Activated T-helper 17 cell treated with anti-CD3 and anti-CD28 coated beads, Interleukin-2, amount 50 U/mL, for 72 hours (primary cell): ENCODE measurements at places on chromosomes 2 and 18.
A peak's percentile ranks its signal among the peaks of the same experiment; 100 is the strongest.

DNA sequence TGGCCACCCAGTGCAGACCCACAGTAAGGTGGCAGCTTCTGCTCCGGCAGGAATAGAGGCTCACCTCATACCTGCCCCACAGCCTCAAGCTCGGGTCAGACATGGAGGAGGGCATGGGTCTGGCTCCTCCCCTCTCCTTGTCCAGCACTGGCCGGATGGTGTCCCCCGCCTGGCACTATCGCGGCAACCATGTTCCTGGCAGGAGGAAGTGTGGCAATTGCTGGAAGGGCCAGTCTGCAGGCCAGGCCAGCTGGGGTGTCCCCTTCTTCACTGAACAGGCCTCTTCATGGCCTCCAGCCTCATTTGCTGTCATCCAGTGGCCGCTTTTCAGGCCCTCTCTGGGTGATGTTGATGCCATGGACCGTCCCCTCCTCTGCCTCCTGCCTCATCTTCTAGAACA lies 41.4 kb upstream of the SMAD7 start:
- no peaks in the 10 kb centered on the region for H3K36me3 ChIP-seq
- H3K4me3 ChIP-seq = no peak overlapping the region
- no peaks in the 10 kb centered on the region for H3K4me1 ChIP-seq
- no peak overlapping the region for H3K27ac ChIP-seq
- H3K27me3 ChIP-seq = no peaks in the 10 kb centered on the region
- ATAC-seq = no peak

GRCh38 chr2:224831530-224831929 lies 115.4 kb upstream of the CCDC195 start:
- ATAC-seq = no peak
- H3K27me3 ChIP-seq = no peaks in the 10 kb centered on the region
- no peak overlapping the region for H3K4me3 ChIP-seq
- H3K4me1 ChIP-seq = peaks cover 3% of the 10 kb centered on the region

GRCh38 chr2:206887745-206888144 lies 51.6 kb upstream of the CPO start:
- no peak overlapping the region for H3K4me3 ChIP-seq
- H3K27ac ChIP-seq = no peak overlapping the region
- no peaks in the 10 kb centered on the region for H3K4me1 ChIP-seq
- ATAC-seq = no peak

DNA sequence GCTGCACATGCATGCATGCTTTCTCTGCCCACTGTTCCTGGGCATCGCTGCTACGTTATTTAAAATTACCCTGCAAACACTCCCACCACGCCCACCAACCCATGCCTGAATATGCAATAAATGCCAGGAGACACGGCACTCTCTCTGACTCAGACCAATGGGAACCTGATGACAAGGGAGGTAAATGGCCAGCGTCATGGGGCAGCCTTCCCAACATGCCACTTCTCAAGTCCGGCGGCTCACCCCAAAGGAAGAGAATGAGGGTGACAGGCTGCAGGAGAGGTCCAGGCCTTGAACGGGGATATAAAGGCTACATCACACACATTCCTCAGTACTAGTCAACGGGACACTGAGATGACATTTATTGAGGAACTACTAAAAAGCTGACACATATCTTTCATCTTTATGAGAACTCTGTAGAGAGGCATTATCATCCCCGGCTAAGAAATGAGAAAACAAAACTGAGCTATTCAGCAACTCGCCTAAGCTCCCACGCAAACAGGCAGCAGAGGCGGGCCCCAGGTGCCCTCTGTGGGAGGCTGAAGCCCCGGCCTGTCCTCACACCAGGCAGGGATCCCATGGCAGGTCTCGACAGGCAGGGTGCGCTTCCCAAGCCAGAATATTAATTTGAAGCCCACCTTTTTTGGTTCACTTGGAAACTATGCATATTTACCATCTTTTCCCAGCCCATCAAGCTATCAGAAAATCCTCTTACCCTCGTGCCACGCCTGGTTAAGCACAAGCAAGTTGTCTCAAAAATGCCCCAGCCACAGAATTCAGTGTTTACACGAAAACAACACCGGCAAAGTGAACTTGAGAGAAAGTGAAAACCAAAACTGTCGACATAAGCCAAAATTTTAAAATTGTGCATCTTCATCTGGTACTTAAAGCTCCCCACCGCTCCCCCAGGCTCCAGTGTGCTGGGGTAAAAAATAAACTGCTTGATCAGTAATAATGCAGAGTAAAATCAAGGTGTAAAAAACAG lies 166.3 kb downstream of the HDAC4 start:
- ATAC-seq = peak; percentile 86
- H3K27ac ChIP-seq = peak overlapping the region; percentile 40
- H3K27me3 ChIP-seq = no peaks in the 10 kb centered on the region
- H3K36me3 ChIP-seq = peaks cover 17% of the 10 kb centered on the region

GRCh38 chr2:235679471-235679870 lies 185.6 kb downstream of the AGAP1 start:
- H3K4me1 ChIP-seq = peaks cover 5% of the 10 kb centered on the region
- H3K4me3 ChIP-seq = no peak overlapping the region
- no peak overlapping the region for H3K27ac ChIP-seq

DNA sequence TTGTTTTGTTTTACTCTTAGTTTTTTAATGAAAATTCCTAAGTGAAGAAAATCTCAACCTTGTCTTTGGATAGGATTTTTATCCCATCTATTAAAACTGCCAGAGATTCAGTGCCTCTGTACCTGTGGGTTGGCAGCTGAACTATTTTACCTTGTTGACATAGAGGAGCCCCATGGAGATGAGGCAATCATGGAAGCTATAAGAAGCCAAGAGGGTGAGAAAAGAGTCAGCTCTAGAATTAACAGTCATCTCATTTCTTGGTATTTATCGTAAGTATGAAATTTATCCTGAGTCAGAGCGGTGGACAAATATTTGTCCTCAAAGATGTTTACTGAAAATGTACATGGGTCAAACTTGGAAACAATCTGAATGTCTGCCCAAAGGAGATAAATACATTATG lies 35.8 kb upstream of the PGAP1 start:
- H3K36me3 ChIP-seq = no peaks in the 10 kb centered on the region
- H3K4me3 ChIP-seq = peak overlapping the region; percentile 52
- peaks cover 32% of the 10 kb centered on the region for H3K4me1 ChIP-seq
- peak; percentile 78 for ATAC-seq

DNA sequence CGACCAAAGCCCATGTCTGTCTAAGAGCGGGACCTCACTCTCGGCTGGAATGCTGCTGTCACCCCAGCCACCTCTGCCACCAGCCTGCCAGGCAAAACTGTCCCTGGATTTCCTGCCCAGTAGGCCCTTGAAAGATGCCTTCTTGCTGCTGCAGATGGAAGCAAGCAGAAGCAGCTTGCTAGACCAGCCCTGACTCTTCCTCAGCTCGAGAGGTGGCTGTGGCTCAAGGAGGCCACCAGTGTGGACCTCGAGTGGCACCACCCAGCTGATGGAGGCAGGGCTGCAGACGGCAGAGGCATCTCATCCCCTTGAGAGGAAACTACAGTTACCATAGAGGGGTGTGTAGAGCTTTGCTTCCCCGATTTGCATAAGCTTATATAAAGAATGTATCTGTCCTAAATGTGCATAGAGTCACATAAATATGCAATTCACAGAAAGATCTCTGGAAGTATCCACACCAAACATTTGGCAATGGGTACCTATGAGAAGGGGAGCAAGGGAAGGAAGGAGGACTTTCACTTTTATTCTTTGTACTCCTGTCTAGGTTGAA lies 20.6 kb downstream of the ADCY3 start:
- H3K4me3 ChIP-seq = no peak overlapping the region
- no peaks in the 10 kb centered on the region for H3K27me3 ChIP-seq
- peaks cover 60% of the 10 kb centered on the region for H3K36me3 ChIP-seq
- no peak overlapping the region for H3K27ac ChIP-seq
- H3K4me1 ChIP-seq = peaks cover 3% of the 10 kb centered on the region

DNA sequence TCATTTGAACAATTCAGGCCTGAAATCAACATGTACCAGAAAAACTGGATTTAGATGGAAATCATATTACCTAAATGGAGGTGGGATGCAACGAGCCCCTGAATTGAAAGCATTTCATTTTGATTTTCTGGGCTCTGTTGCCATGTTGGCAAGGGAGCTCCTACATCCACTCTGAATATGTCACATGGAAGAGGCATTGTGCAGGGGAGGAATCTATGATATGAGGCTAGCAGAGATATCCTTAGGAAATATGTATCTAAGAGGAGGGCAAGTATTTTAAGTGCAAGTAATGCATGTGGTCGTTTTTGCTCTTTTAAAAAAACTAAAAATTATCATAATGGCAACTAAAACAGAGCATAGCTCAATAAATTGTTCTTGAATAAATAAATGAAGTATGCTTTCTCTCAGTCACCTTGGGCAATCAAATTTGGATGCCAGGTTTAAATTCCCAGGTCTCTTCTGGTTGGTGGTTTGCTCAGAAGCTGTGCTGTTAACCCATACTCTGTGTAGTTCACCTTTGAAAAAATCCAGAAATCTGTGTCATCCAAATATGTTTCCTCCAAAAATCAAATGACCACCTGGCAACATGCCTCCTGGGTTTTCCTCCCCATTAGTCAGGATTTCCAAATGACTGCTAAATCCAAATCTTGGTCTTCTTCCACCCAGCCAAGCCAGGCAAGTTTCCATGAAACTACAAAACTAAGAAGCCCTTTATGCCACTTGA lies 6.5 kb upstream of the LGALSL start:
- no peak overlapping the region for H3K4me3 ChIP-seq
- no peak for ATAC-seq
- peaks cover 20% of the 10 kb centered on the region for H3K27me3 ChIP-seq
- H3K36me3 ChIP-seq = no peaks in the 10 kb centered on the region
- H3K4me1 ChIP-seq = peaks cover 5% of the 10 kb centered on the region

DNA sequence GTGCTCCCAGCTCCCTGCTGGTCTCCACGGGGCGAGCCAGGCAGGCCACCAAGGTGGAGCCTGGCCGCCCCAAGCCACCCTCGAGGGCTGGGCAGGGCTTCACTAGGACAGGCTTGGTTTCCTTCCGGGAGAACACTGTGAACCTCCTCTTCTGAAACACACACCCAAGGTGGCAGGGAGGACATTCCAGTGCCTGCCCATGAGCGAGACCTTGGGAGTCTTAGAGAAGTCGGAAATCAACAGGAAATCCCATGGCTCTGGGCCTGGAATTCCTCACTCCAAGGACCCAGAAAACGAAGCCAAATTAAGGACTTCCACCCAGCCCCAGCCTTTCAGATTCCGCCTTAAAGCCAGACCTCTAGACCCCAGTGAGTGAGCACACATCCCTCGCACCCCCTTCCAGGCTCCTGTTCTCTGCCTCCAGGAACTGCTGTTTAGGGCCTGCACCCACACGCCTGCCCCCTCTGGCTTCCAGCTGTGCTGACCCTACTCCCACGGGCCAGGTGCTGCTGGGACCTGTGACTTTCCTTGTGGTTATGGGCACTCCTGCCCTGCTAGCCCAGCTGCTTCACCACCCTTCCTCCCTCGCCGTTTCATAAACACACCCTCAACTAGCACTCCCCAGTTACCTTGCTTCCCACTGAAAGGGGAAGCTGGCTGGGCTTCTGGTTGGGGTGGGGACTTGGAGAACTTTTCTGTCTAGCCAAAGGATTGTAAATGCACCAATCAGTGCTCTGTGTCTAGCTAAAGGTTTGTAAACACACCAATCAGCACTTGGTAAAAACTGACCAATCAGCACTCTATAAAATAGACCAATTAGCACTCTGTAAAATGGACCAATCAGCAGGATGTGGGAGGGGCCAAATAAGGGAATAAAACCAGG lies 13.7 kb downstream of the GPR17 start:
- no peak overlapping the region for H3K4me3 ChIP-seq
- H3K4me1 ChIP-seq = no peaks in the 10 kb centered on the region
- ATAC-seq = no peak
- H3K36me3 ChIP-seq = no peaks in the 10 kb centered on the region

DNA sequence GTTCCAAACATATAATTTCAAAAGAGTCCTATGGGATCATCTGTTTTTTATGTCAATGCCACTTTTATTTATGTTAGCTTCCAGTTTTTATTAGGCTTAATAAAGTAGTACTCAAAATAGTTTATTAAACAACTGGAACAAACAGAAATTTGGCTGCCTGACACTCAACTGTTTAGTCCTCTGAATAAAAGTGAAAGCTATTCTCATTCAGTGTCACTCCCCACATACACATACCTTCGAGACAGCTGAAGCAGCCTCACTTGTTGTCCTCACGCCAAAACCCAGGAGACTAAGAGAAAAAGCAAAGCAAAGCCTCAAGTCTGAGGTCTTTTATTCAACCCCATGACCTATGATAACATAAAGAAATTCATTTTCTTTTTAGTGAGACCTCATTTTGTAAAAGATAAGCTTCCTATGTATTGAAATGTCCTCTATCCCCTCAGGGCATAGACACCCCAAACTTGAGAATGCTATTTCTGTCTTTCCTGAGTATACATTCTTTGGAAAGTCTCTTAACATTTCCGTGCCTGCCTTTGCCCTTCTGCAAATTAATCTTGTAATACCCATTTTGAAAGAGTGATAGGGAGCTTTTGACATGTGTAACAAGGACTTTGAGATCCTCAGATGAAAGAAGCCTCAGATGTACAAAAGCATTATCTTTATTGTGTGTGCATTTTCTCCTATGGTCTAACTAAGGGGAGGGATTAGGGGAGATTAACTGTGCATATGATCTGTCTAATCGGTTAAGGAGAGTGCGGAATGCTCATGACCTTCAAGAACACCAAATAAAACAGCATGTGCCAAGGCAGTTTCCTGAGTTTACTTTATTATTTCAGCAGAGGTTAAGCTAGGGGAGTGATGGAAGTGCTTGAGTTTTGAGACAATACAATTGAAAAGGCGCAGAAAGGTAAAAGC lies 1523.7 kb upstream of the PIK3C3 start:
- no peaks in the 10 kb centered on the region for H3K36me3 ChIP-seq
- no peak overlapping the region for H3K4me3 ChIP-seq
- H3K4me1 ChIP-seq = no peaks in the 10 kb centered on the region
- no peaks in the 10 kb centered on the region for H3K27me3 ChIP-seq

DNA sequence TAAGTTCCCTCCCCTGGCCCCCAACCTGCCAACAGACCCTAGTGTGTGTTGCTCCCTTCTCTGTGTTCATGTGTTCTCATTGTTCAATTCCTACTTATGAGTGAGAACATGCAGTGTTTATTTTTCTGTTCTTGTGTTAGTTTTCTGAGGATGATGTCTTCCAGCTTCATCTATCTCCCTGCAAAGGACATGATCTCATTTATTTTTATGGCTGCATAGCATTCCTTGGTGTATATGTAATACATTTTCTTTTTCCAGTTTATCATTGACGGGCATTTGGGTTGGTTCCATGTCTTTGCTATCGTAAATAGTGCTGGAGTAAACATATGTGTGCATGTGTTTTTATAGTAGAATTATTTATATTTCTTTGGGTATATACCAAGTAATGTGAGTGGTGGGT lies 602.2 kb downstream of the DSC3 start:
- H3K4me1 ChIP-seq = no peaks in the 10 kb centered on the region
- no peak for ATAC-seq
- no peak overlapping the region for H3K4me3 ChIP-seq
- no peaks in the 10 kb centered on the region for H3K27me3 ChIP-seq
- H3K36me3 ChIP-seq = no peaks in the 10 kb centered on the region

- H3K36me3 ChIP-seq = no peaks in the 10 kb centered on the region
- H3K4me1 ChIP-seq = no peaks in the 10 kb centered on the region
- no peak overlapping the region for H3K4me3 ChIP-seq
- H3K27ac ChIP-seq = no peak overlapping the region
- no peak for ATAC-seq
Observed at GRCh38 chr2:153432381-153432780, 46.2 kb downstream of the RPRM start.
